ENCODE measurements at places on chromosomes 11 and 22.

DNA sequence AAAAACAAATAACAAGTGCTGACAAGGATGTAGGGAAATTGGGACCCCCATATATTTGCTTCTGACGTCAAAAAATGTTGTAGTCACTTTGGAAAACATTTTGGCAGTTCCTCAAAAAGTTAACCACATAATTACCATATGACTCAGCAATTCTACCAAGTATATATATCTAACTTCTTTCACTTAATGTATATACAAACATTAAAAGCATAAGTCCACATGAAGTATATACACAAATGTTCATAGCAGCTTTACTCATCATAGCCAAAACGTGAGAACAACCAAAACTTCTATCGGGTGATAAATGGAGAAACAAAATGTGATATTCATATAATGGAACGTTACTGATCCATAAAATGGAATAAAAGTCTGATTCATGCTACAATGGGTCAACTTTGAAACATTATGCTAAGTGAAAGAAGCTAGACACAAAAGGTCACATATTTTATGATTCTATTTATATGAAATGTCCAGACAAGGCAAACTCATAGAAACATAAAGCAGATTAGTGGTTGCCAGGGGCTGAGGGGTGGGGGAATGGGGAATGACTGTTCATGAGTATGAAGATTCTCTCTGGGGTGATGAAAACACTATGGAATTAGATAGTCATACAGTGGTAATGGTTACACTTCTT is 48.7 kb upstream of the TEAD1 start:
- DNase-seq, result no peak

- DNase-seq, result no peak
These were observed 9.8 kb upstream of the RAG1 start for GRCh38 chr11:36557991-36558390.

- DNase-seq, result no peak
These were observed 22.0 kb downstream of the AMPD3 start for GRCh38 chr11:10476927-10477689.

DNA sequence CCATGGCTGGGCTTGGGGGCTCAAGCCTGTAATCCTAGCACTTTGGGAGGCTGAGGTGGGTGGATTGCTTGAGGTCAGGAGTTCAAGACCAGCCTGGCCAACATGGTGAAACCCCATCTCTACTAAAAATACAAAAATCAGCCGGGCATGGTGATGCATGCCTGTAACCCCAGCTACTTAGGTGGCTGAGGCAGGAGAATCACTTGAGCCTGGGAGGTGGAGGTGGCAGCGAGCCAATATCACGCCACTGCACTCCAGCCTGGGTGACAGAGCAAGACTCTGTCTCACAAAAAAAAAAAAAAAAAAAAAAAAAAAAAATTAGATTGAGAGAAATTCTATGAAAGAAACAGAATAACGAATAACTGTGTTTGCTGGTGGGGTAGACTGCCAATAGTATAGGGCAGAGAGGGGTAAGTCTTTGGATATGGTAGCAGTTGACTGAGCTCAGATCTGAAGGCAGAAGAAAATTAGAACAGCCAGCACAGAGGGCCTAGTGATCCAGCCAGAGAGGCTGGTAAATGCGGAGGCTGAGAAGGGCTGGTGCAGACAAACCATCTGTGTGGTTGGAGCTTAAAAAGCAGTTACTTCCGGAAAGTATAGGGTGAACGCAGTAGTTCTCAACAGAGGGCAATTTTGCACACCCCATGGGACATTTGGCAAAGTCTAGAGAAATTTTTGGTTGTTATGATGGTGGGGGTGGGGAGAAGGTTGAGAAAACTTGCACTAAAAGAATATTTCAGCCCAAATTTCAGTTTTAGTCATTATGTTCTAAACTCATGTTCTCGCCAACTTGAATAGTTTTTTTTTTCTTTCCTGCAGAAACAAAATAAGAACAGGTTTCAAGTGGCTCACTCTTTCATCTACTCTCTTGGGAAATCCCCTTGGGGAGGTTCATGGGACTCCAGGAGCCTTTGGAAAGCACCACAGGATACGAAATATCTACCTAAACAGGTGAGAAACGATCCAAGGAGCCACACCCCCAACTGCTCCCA is 1.6 kb upstream of the HORMAD2 start:
- DNase-seq, result no peak

GRCh38 chr11:65777821-65778361 is 2.9 kb downstream of the AP5B1 start:
- peak; percentile 72 for DNase-seq

DNA sequence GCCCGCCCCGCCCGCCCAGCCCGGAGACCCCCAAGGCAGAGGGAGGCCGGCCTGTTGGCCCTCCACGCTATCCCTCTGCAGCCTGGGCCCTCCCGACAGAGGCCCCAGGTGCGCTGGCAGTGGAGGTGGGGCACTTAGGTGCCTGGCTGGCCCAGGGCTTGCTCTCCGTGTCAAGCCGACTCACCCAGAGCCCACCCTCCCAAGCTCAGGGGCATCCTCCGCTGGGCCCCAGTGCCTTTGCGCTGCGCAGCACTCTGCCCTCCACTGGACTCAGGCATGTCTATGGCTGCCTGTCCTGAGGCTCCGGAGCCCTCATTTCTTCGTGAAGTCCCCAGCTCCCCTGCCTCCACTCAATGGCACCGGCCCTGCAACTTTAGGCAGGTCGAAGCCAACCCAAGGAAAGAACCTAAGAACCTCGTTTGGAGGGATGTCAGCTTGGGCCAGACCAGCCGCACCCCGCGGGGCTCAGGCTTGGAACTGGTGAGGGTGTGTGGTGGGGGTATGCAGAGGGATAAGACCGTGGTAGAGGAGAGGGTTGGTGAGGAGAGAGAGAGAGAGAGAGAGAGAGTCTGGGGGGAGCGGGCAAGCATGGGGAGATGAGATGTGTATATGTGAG is 6.1 kb downstream of the SMIM45 start:
- no peak for DNase-seq

DNA sequence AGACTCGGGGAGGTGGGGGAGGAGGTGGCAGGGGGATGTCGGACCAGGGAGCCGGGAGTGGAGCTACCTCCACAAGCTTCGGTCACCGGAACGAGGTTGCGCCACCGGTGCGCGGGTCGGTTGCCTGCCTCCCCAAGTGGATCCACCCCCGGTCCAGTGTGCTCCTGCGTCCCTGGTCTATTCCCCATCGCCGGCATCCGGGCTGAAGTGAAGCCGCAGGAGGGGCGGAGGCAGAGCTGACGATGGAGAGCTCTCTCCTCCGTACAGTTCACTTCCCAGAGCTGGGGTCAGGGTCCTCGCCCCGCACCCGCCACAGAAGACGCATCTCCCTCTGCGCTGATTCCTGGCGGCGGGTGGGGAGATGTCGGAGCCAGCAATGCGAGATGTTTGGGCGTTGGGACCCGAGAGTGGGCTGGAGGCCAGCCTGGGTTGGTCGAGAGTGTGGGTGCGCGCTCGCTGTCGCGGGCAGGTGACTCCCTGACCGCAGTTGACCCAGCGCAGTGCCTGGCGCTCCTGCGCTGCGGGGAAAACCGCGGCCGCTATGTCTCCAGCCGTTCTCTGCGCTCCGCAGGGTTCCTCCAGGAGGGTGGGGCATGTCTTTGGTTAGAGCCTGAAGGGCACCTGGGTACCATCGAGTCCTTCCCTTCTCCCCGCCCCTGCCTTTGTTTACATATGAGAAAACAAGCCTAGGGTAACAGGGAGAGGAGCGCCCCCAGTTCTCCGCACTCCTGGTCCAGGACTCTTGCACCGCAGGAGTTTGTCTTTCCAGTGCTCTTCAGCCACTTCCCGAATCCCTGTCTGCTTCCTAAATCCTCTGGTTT is 1.7 kb downstream of the C11orf96 start:
- no peak for DNase-seq

GRCh38 chr11:46498968-46499367 is 94.9 kb downstream of the AMBRA1 start:
- DNase-seq, result no peak

DNA sequence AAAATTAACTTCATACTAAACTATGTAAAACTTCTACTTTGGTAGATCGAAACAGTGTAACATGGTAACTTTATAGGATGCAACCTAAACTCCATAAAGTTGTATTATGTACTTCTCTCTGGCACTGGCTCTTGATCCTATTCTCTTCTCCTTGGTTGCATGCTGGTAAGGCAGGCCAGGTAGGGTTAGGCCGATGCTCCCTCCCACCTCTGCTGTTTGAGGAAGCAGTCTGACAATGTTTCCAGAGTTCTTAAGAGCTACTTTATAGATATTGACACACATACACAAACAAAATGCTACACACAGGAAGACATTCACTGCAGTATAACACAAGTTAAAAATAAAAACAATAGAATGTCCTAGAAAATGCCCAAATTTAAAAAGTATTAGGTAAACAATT is 22.5 kb downstream of the CTSC start:
- DNase-seq, result no peak

DNA sequence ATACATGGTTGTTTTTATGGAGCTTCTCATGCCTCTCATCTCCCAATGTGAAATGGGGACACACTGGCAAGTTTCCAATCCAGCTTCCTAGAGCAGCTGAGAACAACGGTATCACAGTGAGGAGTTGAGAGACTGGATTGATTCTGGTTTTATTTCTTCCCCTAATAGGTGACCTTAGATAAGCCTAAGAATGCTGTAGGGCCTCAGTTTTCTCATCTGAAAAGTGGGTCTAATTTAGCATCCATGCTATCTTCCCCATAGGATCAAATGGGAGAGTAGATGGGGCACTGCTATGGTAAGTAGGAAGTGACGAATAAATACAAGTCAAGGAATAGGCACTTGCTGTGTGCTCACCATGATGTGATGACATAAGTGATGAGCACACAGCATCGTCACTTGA is 61.1 kb upstream of the PHOX2A start:
- no peak for DNase-seq

- no peak for DNase-seq
These were observed 6.3 kb downstream of the AMPD3 start for GRCh38 chr11:10461276-10461790.

GRCh38 chr11:9607511-9607899 is 34.0 kb downstream of the WEE1 start:
- no peak for DNase-seq

GRCh38 chr11:94183886-94184264 is 55.2 kb downstream of the PANX1 start:
- DNase-seq, result no peak

GRCh38 chr11:125463590-125464269 is 32.3 kb downstream of the FEZ1 start:
- DNase-seq, result no peak

DNA sequence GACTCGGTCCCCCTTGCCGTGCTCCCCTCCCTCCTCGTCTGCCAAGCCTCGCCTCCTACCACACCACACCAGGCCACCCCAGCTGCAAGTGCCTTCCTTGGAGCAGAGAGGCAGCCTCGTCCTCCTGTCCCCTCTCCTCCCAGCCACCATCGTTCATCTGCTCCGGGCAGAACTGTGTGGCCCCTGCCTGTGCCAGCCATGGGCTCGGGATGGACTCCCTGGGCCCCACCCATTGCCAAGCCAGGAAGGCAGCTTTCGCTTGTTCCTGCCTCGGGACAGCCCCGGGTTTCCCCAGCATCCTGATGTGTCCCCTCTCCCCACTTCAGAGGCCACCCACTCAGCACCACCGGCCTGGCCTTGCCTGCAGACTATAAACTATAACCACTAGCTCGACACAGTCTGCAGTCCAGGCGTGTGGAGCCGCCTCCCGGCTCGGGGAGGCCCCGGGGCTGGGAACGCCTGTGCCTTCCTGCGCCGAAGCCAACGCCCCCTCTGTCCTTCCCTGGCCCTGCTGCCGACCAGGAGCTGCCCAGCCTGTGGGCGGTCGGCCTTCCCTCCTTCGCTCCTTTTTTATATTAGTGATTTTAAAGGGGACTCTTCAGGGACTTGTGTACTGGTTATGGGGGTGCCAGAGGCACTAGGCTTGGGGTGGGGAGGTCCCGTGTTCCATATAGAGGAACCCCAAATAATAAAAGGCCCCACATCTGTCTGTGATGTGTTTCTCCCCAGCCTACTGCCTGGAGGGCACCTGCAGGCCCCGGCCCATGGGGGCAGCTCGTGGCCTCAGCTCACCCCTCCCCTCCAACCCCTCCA is 29.8 kb downstream of the CAPN1 start:
- no peak for DNase-seq

DNA sequence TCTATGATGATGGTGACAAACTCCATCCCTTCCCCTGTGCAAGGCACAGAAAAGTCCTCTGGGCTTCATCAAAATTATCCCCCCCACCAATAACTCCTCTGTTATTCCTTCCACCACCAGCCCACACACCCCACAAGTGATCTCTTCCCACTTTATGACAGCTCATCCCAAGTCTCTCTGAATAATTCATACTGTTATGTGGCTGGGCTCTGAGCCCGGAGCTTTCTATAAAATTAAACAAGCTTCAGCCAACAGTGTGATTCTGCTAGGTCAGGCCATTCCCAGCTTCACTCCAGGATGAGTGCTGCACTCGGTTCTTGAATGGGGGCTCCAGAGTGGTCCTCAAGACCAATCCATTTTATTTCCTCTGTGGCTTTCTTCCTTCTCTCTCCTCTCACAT is 83.0 kb downstream of the INSC start:
- DNase-seq, result no peak

GRCh38 chr22:29092243-29092642 is 19.4 kb downstream of the KREMEN1 start:
- no peak for DNase-seq

DNA sequence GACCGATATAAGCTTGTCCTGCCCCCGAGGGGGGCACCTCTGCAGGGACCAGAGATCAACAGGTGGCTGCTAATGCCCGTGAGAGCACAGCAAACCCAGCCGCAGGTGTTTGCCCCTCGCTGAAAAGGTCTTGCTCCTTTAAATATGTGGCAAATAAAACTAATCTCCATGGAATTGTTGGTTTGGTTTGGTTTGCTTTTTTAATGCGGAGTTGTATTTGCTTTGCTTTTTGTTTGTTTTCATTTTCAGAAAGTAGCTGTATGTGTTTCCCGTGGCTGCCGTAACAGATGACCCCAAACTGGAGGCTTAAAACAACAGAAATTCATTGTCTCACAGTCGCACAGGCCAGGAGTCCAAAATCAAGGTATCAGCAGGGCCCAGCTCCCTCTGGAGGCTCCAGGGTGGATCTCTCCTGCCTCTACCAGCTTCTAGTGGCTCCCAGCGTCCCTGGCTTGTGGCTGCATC is 93.0 kb downstream of the CELSR1 start:
- no peak for DNase-seq

GRCh38 chr11:68353669-68354068 is 41.3 kb downstream of the LRP5 start:
- DNase-seq, result no peak

GRCh38 chr22:43273902-43274484 is 69.2 kb downstream of the SCUBE1 start:
- no peak for DNase-seq

DNA sequence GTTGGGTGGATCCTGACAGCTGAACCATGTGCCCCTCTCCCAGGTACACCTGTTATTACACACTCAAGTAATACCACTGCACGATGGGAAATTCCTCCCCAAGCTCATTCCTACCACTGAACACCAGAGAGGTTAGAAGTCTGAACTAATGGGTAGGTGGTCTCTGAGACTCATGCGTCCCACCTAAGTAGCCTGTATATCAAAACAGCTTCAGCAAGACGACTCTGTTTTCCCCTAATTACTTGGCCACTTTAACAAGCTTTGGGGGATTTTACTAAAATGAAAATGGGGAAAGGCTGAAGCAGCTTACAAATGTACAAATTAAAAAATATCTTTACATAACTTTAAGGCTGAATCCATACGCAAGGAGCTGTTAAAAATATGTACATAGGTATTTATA is 29.4 kb downstream of the LGR4 start:
- no peak for DNase-seq

GRCh38 chr11:8403310-8403709 is 139.6 kb upstream of the LMO1 start:
- no peak for DNase-seq

- DNase-seq, result peak; percentile 83
These were observed 34.4 kb upstream of the SUSD2 start for GRCh38 chr22:24146791-24147353.

Measured in coronary artery (tissue), 2 donors.